ENCODE measurements at places on chromosomes 13 and 19.

DNA sequence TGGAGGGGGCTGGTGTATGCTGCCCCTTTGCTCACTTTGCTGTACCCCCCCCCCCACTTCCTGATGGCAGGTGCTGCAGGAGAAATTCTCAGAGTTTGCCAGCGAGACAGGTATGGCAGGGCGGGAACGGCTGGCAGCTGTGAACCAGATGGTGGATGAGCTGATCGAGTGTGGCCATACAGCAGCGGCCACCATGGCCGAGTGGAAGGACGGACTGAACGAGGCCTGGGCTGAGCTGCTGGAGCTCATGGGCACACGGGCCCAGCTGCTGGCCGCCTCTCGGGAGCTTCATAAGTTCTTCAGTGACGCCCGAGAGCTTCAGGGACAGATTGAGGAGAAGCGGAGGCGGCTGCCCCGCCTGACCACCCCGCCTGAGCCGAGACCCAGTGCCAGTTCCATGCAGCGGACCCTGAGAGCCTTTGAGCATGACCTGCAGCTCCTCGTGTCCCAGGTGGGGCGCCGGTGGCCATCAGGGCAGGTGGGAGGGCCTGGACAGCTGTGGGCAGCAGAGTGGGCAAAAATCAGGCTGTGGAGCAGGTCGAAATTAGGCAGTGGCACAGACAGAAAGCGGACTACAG is 19.6 kb upstream of the SHKBP1 start:
- DNase-seq: no peak

GRCh38 chr19:19550485-19550929 is 12.4 kb downstream of the CILP2 start:
- no peak for DNase-seq

GRCh38 chr19:12098040-12098439 is 33.5 kb downstream of the ZNF844 start:
- no peak for DNase-seq

DNA sequence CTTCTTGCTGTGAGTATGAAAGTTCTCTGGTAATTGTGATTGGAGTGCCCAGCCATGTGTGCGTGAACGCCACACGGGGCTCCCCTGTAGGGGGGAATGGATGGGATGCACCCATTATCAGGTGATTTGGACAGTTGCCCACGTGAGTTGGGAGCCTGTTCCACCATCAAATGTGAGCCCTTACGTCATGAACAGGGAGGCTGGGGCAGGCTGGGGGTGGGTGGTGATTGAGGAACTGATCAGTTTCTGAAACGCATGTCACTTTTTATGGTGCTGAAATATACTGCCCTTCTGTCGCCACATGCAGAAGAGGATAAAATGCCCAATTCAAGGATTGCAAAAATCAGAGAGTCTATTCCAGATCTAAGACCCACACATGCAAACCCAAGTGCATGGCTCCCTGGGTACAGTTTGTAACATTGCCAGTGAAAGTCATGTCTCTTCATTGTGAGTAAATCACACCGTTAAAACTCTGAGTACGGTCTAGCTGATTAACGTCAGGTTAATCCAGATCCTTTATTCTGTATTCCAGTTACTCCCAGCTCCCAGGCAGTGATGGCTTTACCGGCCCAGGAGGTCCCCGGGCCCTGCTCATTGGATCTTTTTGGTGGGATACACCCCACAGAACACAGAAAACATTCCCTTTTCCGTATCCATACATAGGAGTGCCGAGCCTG is 90.2 kb downstream of the RAB20 start:
- no peak for DNase-seq

DNA sequence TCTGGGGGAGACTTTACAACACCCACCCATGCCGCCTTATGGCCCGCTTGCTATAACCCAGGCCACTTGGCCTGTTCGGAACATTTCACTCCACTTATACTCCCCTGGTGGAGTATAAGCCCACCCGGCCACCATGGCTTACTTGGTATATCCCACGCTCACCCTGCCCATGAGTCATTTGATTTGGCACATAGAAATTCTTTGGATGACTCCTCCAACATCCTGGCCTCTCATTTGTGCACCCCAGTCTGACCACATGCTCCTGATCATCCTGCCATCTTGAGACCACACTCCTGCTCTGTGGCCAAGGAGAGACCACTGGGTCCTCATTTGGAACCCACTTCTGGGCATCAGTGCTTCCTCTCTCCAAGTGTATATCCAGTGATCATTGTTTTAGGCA is 5.2 kb downstream of the SPACA6 start:
- no peak for DNase-seq

DNA sequence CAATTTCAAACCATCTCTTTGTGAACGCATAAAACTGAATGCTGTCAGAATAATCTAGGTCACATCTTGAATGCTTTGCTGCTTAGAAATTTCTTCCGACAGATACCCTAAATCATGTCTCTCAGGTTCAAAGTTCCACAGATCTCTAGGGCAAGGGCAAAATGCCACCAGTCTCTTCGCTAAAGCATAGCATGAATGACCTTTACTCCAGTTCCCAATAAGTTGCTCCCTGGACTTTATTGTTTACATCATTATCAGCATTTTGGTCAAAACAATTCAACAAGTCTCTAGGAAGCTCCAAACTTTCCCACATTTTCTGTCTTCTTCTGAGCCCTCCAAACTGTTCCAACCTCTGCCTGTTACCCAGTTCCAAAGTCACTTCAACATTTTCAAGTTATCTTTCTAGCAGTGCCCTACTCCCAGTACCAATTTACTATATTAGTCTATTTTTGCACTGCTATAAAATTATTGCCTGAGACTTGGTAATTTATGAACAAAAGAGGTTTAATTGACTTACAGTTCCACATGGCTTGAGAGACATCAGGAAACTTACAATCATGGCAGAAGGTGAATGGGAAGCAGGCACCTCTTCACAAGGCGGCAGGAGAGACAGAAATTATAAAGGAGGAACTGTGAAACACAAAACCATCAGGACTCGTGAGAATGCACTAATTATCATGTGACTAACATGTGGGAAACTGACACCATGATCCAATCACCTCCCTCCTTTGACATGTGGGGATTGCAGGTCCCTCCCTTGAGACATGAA is 77.0 kb downstream of the SPRY2 start:
- no peak for DNase-seq

- DNase-seq: no peak
Observed at GRCh38 chr13:97116754-97117153, 105.4 kb upstream of the MBNL2 start.

DNA sequence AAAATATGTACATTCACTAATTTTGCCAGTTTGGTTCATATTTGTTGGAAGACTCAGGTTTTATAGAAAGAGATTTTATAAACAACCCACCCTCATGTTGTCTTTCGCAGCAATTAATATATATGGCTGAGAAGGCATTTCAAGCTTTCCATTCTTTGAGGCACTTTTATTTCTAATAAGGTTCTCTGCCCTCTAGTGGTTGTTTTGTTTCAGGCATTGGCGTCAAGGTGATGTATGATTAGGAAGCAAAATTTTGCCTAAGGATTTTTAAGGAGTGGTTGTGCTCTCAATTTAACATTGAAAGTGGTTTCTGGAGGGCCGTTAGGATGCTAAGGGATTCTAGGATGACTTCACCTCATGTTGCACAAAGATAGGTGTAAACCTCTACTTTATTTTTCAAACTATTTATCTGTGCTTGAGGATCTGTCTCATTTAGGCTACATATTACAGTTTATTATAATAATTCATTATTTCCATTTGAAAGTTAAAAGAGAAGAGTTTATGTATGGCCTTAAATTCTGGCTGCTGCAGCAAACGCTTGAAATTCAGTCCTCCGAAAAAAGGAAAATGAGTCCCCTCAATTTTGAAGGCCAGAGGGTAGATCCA is 35.9 kb downstream of the OXGR1 start:
- peak; percentile 75 for DNase-seq

GRCh38 chr13:33191425-33192210 is 93.9 kb downstream of the STARD13 start:
- no peak for DNase-seq

DNA sequence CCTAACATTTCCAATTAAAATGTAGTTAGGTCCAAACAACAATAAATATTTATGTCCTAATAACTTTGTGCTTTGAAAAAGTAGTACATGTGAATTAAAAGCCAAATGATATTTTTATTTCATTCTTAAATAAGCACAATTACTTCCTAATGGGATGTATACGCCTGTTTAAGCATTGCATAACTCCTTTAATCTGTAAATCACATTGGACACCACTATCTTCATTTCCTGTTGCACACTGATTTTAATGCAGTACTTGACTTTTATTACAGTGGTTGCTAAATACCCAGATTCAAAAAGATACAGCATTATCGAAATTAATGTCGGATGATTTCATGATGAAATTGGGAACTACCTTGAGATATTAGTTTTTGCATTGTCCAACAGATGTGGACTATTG is 70.9 kb downstream of the TNFSF11 start:
- DNase-seq: no peak

DNA sequence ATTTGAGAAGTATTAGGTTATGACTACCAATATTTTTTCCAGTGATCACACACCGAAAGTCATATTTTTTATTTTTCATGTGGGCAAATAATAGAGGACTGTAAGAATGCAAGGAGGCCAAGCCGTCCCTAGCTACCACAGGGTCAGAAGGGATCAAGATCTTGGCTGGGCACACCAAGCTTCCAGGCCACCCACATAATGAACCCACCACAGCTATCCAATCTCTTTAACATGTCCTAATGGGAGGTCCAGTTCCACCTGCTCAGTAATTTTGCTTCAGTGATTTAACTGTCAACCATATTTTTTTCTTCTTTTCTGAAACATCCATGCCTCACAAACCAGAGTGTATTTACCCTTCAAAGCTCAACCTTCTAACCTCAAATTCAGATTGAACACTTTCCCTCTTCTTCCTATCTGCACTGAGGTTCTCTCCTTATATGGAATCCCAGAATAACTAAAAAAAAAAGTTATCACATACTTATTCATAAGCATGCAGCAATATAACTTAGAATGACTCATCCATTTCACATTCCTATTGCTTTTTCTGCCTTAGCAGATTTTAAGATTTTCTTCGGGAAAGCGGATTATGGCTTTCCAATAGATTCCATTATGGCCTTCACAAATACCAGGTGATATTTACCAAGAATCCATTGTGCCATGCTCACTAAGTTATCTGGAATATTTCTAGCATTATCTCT is 12.2 kb downstream of the ARGLU1 start:
- no peak for DNase-seq
